Neural crest cell (in vitro differentiated cells): ENCODE measurements at places on chromosomes 16 and 17.
A peak's percentile ranks its signal among the peaks of the same experiment; 100 is the strongest.

- no peak for DNase-seq
Observed at GRCh38 chr17:82475458-82475857, 16.9 kb downstream of the NARF start.

DNA sequence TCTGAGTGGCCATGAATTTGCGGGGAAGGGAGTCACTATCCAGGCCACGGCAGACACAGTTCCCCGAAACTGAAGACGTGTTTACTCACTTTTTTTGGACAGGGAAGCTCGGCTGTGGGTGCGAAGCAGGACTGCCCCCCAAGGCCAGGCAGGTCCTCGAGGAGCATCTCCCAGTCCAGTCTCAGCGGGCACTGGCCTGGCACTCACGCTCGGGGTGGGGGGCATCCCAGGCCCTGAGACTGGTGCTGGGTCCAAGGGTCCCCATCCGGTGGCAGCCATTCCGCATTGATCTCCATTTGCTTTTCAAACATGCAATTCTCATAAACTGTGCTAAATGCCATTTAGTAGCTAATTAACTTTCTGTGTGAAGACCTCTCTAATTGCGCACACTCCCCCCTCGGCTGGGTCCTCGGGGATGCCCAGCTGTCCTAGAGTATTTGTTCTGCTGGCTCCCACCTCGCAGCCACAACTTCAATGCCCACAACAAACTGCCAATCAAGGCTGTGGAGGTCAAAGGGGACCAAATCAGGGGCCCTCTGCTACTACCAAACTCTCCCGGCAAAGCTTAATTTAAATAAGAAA lies 50.2 kb downstream of the TBC1D16 start:
- no peak for DNase-seq

- peak; percentile 61 for DNase-seq
Observed at GRCh38 chr17:82775001-82775823, 23.3 kb downstream of the TBCD start.

- peak; percentile 30 for DNase-seq
Observed at GRCh38 chr16:24689128-24689527, 40.3 kb upstream of the TNRC6A start.

GRCh38 chr16:89261691-89262563 lies 44.4 kb downstream of the ZNF778 start:
- DNase-seq: no peak

DNA sequence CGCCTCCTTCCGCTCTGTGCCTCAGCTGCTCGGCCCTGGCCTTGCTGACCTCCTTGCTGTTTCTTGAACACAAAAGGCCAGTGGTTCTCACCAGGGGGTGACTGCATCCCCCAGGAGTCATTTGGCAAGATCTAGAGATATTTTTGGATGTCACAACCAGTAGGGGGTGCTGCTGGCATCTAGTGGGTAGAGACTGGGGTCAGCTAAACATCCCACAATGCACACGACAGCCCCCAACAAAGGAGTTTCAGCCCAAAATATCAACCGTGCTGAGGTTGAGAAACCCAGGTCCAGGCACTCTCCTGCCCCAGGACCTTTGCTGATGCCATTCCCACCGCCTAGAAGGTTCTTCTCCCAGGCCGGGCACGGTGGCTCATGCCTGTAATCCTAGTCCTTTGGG lies 39.7 kb downstream of the ABCC6 start:
- DNase-seq: peak; percentile 18

DNA sequence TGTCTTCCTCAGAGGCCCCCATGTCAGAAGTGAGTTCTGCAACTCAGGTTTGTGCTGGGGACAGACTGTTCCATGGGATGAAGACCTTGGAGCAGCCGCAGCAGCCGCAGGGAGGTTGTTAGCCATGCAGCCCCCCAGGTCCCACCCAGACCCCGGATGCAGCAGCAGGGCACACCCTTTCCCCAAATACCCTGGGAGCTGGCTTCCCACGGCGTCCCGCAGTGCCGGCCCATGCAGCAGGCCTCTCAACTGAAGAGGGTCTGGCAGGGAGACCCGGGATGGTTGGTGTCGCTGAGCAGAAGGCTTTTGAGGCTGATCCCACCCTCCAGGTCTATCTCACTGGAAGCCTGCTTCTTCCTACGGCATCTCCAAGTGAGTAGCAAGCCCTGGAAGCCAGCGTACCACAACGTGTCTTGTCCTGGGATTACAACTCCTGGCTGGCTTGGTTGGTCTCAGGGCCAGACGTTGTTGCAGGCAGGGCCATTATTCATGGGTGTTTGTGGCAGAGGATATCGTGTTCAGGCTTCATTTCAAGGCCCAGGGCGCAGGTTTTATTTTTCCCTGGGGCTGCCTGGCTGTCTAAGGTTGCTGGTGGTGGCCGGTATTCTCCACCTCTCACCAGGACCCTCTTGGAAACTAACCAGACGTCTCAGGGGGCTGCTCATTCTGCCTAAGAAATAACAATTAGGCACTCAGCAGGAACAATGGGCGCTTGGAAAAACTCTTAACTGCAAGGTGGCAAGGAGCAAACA lies 223.2 kb downstream of the C16orf95 start:
- no peak for DNase-seq

GRCh38 chr16:83136924-83137323 lies 510.2 kb downstream of the CDH13 start:
- DNase-seq: no peak

DNA sequence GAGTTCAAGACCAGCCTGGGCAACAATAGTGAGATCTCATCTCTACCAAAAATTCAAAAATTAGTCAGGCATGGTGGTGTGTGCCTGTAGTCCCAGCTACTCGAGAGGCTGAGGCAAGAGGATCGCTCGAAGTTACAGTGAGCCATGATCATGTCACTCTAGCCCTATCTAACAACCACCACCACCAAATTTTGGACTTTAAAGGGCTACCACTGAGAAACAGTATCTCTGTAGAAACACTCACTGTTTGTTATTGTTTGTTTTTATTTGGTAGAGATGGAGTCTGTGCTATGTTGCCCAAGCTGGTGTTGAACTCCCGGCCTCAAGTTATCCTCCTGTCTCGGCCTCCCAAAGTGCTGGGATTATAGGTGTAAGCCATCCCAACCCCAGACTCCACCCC lies 1.3 kb upstream of the UBALD2 start:
- DNase-seq: no peak

- no peak for DNase-seq
Observed at GRCh38 chr16:8713635-8714172, 39.3 kb downstream of the ABAT start.

DNA sequence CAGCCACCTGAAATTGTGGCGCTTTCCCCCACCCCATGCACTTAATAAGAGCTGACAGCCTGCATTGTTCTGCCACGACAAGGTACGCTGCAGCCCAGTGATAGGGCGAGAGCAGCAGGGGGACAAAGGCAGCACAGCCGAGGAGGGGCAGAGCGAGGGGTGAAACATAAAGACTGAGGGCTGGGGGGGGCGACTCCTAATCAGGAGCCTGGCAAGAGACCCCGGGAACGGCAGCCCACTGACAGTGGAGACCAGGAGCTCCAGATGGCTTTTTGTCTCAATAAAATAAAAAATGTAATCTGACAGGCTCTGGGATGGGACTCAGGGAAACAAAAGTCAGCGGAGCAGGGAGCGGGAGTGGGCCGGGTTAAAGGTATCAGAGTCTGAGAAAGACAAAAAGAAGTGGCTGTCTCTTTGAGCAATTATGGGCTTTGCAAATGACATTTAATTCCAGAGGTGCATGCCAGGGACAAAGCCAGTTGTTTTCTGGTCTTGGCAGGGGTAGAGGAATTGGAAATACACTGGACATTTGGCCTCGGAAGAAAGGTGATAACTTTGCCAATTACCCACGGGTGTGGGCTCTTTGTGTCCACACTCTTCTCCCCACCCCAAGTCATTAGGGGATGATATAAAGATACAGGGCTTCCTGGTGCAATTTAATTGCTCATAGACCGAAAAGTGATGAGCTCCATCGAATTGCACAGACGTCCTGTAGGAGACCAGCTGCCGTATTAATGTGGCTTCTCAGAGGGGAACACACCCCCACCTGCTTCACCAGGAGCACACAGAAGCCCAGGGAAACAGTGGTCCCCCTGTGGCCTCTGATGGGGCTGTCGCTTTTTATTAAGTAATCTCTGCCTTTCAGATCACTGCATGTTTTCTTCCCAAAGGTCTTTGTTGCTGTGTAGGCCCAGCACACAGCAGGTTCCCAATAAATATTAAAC lies 17.6 kb upstream of the CCDC182 start:
- no peak for DNase-seq

- no peak for DNase-seq
Observed at GRCh38 chr17:40321961-40322357, 13.0 kb downstream of the RARA start.

DNA sequence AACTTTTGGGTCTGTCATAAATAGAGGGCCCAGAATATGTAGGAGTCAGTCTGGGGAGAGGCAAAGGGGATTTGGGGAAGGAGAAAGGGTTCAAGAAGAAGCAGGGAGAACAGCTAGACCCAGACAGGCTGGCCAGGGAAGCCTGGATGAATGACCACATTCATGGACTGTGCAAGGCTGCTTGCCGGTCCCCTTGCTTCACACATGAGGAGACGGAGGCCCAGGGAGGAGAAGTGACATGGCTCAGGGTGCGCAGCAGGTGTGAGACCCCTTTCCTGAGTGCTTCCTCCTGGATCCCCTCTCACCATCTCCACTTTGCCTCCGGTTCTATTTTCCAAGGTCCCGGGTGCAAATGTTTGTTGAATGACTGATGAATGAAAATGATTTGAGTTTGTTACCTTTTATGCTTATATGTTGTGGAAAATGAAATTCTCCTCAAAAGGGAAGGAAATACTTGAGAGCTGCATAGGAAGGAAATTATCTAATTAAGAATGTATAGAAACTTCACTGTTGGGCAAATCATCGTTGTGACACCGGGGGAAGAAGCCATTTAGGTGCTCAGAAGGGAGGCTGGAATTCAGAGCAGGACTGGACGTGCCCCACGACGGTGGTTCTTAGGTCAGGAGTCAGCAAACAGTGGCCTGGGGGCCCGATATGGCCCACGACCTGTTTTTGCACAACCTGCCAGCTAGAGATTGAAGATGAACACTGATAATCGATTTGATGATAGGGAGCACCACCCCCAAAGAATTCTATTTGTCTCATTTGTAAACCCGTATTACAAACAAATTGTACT lies 559 bp downstream of the ITGAM start:
- DNase-seq: no peak

DNA sequence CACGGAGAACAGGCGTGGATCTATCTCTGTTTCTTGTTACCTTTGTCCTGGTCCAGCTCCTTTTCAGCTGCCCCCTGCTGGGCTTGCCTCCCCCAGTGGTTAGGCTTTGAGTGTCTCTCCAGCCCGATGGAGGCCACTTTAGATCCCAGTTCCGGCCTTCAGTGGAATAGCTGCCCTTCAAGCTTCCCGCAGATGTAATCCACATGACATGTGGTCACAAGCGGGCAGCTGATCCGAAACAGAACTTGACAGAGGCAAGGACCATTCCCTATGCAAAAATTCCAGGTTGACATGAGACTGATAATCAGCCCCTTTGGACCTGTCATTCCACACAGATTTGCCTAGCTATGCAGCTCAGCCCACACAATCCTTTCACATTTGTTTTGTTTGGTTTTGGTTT lies 40.6 kb upstream of the AQP8 start:
- no peak for DNase-seq

DNA sequence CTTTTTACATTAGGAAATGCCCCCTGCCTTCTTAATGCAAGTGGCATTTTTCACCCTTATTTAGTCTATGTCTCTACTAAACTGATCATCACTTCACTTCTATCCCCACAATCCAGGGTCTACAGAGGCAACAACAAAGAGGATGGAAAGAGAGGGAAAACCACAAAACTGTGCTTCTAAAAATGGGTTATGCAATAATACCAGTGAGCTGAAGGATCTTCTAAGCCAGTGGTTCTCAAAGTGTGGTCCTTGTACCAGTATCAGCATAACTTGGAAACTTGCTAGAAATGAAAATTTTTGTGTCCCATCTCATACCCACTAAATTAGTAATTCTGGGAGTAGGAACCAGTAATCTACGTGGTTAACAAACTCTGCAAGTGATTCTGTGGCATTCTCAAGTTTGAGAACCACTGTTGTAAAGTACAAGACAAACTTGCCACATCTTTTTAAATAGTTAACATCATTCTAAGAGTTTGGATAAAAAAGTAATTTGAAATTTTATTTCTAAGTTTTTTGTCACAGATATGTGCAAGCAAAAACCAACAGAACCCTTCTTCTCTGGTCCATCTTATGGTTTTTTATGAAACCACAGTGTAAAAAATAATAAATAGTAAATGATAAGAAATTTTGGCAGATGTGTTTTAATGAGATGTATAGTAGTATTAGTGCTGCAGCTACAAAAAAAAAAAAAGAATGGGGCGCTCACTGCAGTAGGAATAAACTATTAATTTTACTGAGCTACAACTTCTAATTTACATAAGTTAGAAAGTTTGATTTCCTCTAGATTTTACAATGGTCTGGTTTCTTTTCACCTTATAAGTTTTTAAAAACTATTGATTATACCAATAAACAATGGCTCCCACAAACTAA lies 16.2 kb downstream of the CDC27 start:
- DNase-seq: no peak

GRCh38 chr16:17780181-17780580 lies 309.4 kb upstream of the XYLT1 start:
- DNase-seq: no peak

DNA sequence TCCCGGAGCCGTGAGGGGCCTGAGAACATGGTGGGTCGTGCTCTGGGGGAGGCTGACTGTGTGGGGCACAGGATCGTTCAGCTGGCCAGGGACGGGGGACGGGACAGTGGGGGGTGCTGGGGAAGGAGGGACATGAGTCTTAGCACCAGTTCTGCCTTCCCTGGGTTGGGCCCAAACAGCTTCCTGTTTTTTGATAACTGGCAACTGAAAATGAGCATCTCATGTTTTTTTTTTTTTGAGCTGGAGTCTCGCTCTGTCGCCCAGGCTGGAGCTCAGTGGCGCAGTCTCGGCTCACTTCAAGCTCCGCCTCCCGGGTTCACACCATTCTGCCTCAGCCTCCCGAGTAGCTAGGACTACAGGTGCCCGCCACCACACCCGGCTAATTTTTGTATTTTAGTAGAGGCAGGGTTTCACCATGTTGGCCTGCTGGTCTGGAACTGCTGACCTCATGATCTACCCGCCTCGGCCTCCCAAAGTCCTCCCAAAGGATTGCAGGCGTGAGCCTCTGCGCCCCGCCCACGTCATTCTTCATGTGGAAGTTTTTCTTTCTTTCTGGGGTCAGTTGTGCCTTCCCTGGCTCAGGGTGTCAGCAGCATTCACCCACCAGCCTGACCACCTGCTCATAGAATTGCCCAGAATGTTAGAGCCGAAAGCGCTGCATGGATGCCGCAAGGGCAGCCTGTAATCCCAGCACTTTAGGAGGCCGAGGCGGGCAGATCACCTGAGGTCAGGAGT lies 6.4 kb downstream of the ASPSCR1 start:
- DNase-seq: no peak

DNA sequence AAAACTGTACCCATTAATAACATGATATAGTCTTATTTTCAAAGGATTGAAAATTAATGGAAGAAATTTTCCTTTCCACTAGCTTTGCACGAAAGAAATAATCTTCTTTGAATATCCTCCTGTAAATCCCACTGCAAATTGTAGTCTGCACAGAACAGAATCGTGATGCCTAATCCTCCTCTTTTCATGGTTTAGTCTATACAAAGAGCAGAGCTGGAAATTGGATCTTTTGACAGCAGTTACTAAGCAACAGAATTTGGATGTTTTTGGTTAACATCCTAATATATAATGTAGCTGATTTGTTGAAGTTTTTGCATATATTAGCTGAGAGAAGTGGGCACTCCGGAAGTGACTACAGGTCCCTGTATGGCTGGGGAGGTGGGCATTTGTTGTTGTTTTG lies 98.6 kb downstream of the WNT3 start:
- DNase-seq: no peak
